GM12891 (cell line): ENCODE measurements at places on chromosomes 1 and 21.

- DNase-seq: no peak
Observed at GRCh38 chr1:26581287-26581651, 51.7 kb downstream of the RPS6KA1 start.

DNA sequence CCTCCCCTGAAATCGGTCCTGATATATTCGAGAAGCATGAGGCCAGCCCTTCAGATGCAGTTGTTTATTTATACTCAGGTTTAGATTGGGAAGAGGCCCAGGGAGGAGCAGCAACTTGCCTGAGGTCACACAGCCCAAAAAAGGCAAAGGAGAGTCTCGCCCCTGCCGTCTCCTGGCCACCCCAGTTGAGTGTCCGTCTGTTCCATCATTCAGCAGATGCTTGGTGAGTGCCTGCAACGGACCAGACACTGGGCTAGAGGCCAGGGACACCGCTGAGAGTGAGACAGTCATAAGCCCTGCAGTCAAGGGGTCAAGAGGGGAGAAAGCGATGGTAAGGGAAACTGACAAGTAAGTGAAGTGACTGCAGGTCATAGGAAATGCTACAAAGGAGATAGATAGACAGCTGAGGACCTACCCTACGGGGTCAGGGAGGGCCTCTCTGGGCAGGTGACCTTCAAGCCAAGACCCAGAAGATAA lies 15.4 kb upstream of the SELENON start:
- no peak for DNase-seq

GRCh38 chr21:41887667-41888066 lies 8.5 kb upstream of the PRDM15 start:
- no peak for DNase-seq

GRCh38 chr1:36855699-36856494 lies 178.4 kb downstream of the GRIK3 start:
- no peak for DNase-seq

DNA sequence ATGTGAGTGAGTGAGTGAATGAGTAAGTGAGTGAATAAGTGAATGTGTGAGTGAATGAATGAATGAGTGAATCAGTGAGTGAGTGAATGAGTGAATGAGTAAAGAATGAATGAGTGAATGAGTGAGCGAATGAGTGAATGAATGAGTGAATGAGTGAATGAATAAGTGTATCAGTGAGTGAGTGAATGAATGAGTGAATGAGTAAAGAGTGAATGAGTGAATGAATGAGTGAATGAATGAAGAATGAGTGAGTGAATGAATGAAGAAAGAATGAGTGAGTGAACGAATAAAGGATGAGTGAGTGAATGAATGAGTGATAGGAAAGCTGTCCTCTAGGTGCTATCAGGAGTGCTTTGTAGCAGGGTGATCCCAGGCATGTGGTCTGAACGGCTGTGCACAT lies 35.7 kb downstream of the CFAP74 start:
- DNase-seq: no peak

DNA sequence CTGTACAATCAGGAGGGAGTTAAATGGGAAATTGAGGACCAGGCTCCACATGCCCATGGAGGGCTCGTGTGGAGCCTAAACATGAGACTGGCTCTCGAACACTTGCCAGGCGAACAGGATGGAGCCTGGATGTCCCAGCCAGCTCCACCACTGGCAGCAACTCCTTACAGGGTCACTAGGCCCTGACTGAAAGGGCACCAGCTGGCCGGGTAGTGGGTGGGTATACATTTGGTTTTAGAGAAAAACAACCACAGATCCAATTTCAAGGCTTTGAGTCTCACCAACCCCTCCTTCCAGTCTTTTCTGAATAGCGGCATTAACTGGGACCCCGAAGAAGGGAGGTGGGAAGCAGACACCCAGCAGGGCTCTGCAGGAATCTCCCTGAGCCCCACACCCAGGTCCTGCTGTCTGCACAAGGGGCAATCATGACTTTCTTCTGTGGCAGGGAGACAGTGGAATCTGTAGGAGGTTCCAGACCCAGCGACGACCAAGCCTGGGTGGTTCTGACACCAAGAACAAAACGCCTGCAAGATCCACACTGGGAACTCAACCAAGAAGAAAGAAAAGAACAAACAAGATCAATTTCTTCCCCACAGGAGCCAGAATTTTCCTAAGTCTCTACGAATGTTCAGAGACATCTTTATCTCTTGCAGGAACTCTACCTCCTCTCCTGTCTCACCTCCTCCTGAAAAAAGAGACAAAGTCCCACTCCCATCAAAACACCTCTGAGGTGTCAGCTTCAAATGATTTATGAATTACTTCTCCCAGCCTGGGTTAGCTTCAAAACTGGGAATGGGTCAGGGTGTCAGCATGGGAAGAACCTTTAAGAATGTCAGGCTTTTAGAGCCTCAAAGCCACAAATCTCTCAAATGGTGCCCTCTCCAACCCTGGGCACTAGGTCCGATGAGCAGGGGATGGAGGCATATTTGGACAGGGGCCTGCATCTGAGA lies 26.5 kb upstream of the SRP9 start:
- DNase-seq: no peak

- peak; percentile 85 for DNase-seq
Observed at GRCh38 chr1:2194319-2194897, at the start of gene FAAP20. Gene FAAP20, minus strand, starts transcription at chr1:2194772. Its CDS starts 23 bp downstream, at chr1:2194749.

- DNase-seq: no peak
Observed at GRCh38 chr21:41426676-41427404, 801 bp downstream of the MX1 start.
